Cortex of kidney (tissue), 1 donor: ENCODE measurements at places on chromosomes 12 and 14.

- no peak for DNase-seq
These were observed 47.3 kb upstream of the TMED10 start for GRCh38 chr14:75223664-75224154.

GRCh38 chr14:105093038-105093430 lies 27.8 kb upstream of the GPR132 start:
- no peak for DNase-seq

DNA sequence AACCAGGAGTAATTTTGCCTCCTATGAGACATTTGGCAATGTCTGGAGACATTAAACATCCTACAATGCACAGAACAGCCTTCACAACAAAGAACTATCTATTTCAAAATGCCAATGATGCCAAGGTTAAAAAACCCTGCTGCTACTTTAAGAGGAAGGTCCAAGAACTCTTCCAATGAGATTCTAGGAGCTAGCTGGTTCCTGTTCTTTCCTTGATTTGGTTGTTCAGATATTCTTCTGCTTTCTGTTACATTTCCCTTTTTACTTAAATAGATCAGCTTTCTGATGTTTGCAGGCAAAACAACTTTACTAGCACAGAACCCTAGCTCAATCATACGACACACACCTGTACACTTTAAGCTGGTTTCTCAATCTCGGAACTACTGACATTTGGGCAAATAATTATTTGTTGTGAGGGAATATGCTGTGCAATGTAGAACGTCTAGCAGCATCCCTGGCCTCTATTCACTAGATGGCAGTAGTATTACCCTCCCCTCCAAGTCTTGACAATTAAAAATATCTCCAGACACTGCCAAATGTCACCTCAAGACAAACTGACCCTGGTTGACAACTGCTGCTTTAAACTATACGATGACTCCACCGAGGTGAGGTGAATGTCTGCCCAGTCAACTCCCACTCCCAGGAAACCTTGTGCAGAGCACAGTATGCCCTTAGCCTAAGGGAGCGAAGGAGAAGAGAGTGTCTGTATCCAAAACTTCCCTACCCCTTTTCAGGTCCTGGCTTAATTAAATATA lies 4.4 kb downstream of the BLTP3B start:
- no peak for DNase-seq

GRCh38 chr14:23481362-23481970 lies 12.0 kb downstream of the NGDN start:
- DNase-seq, result no peak

- no peak for DNase-seq
These were observed 990.1 kb downstream of the TMTC2 start for GRCh38 chr12:83676781-83677295.

GRCh38 chr12:109873653-109874052 lies 6.7 kb downstream of the GLTP start:
- DNase-seq, result no peak

GRCh38 chr12:75970310-75970709 lies 61.3 kb downstream of the PHLDA1 start:
- no peak for DNase-seq

GRCh38 chr14:23101213-23101970 lies 3.4 kb downstream of the CIROP start:
- no peak for DNase-seq

GRCh38 chr14:81394739-81395138 lies 5.4 kb downstream of the STON2 start:
- no peak for DNase-seq

- DNase-seq, result no peak
These were observed 184.7 kb downstream of the TSPAN9 start for GRCh38 chr12:3261782-3262359.
